ENCODE measurements at places on chromosomes 12 and 14.

GRCh38 chr14:25237845-25238244 lies 187.9 kb upstream of the STXBP6 start:
- DNase-seq = no peak

DNA sequence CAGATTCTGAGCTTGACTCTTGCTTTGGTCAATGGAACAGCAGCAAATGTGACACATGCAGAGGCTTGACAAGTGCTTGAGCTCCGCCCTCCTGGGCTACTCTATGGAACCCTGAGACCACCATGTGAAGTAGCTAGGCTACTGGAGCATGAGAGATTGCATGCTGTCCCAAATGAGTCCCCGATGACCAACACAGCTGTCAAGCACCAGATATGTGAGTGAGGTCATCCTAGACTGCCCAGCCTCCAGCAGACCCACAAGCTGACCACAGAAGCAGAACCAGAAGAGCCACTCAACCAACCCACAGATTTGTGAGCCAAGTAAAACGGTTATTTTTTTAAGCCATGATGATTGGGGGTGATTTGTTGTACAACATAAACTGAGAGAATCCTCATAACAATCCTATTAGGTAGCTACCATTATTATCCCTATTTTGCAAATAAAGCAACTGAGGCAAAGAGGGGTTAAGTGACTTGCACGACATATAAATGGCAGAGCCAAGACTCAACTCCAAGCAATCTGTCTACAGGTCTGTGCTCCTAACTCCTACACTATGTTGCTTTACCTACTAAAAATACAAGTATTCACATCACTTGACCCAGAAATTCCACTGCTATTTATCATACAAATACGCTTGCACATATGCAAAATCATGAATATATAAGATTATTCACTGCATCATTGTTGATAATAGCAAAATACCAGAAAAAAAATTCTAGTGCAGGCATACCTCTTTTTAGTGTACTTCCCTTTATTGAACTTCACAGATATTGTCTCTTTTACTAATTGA lies 136.2 kb downstream of the NDUFA12 start:
- DNase-seq = no peak

DNA sequence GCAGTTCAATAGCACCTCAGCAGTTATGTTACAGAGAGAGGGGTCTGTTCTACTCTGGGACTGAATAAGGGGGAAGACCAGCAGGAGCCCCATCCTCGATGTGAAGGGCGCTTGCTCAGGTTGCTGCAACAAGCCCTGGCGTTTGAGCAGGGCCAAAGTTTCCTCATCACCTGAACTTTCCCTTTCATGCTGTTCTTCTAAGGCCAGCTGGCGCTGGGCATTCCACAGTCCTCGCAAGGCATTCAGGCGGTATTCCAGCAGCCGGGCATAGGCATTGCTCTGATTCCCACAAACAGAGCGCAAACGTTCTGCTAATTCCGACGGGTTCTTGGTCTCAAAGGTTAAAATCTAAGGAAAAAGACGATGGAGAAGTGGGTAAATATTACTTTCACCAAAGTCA lies 62.8 kb downstream of the HECTD4 start:
- DNase-seq = no peak

GRCh38 chr14:65277580-65278270 lies 134.8 kb upstream of the FUT8 start:
- no peak for DNase-seq

DNA sequence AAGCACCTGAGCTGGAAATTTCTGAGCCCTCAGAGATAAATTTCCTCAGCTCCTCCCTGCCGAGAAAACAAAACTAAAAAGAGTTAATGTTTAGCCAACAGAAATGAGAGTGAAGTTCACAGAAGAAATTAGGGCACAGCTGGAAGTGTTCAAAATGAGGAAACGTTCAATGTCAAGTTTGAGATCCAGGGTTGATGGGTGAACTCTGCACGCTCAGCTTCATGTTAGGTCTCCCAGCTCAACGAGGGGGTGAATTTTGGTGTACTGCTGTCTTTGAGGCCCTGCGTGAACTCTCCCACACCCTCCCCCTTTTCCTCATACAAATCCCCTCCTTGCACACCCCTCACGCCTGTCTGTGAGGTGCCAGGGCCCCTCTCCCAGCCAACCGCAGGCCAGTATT lies 13.3 kb upstream of the OAS3 start:
- no peak for DNase-seq

DNA sequence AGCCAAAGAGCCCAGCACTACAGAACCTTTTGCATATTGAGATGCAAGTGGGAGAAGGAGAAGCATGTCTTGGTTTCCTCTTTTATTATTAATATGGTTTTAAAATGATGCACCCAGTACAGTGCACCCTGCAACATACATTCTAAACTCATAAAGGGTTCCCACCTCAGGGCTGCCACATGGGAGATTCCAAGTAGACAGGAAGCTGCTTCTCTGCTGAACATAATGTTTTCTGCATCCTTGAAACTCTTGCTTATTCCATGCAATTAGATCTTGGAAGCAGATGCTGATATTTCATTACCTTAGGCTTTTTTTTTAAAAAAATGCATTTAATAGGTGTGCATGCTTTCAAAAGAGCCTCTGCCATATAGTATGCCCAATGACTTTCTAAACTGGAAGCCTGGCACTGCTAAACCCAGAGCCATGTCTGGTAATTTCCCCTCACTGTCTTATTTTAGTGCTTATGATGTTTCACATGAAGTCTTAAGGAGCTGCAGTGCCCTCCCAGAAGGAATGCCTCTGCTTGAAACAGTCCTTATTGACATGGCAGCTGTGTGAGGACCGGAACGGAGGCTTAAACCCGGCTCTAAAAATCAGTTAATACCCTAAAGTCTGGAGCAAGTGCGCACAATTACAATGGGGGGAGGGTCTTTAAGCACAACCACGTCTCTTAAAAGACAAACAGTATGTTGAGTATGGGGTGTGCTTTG lies 2.0 kb upstream of the SIX1 start:
- DNase-seq = no peak

- no peak for DNase-seq
Measured at GRCh38 chr12:54439521-54440255, 20.6 kb upstream of the ITGA5 start.

- no peak for DNase-seq
Measured at GRCh38 chr12:51744235-51744634, 104.3 kb downstream of the FIGNL2 start.

DNA sequence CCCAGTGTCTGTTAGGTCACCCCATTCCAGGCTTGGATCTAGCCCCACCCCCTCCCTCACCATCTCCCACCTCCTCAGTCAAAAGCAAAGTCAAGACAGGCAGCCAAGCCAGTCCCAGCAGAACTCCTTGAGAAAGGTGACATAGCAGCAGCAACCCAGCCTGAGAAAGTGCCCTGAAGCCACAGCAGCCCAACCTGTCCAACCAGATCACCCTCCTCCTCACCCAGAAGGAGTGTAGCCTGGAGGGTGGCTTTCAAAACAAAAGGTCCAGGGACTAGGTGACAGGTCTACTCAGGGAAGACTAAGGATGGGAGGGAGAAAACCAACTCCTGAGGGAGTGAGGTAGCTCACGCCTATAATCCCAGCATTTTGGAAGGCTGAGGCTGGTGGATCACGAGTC lies 5.2 kb downstream of the RAB15 start:
- no peak for DNase-seq

DNA sequence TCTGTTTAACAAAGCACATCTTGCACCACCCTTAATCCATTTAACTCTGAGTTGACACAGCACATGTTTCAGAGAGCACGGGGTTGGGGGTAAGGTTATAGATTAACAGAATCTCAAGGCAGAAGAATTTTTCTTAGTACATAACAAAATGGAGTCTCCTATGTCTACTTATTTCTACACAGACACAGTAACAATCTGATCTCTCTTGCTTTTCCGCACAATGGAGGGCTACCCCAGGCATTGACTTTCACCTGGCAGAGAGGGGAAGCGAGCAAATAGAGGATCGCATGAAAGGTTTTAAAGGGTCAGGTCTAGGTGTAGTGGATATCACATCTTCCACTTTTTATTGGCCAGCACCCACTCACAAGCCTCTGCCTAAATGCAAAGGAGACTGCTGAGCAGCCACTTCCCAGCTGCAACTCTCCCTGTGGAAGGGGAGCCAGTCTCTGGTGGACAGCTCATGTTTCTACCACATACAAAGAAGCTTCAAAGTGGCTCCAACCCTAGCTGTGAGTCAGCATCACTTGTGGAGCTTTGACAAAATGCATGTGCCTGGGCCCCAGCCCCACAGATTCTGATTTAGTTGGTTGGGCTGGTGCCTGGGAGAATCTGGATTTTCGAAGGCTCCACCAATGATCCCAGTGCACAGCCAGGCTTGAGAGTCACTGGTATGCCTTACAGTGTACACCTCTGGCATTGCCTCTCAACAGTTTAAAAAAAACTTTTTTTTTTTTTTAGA lies 7.2 kb upstream of the FNTB start:
- no peak for DNase-seq

- DNase-seq = no peak
Measured at GRCh38 chr12:130813436-130813835, 25.6 kb downstream of the STX2 start.

DNA sequence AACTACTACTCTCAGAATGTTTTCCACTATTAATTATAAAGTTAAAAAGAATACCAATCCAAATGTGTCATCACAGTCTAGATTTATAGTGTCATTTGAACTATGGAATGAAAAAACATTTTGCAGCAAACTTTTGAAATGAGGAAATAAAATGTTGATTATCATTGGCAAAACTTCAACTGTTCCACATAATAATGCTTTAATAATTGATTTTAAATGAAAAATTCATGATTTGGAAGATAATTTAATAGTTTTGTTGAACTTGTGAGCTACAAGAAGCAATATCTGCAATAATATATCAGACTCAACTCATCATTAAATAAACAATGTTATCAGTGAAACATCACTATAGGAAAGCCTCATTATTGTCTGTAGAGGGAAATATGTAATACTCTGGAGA lies 48.2 kb upstream of the DCN start:
- no peak for DNase-seq

DNA sequence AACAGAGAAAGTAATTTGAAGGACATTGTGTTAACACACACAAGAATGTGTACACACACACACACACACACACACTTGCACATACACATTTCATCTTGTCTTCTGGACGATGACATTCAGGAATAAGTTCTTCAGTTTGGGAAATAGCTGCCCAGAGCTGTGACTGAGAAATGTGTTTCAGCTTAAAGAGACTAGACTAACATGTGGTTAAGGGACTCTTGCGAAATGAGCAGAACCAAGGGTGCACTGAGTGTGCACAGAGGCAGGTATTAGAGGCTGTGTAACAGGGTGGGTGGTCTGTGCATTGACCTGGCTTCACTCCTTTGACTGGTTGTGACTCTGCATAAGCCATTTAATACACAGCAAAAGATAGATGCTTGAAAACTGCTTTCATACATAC lies 29.4 kb upstream of the KCNA5 start:
- DNase-seq = no peak

- no peak for DNase-seq
Measured at GRCh38 chr12:1977109-1977508, 27.1 kb downstream of the DCP1B start.

DNA sequence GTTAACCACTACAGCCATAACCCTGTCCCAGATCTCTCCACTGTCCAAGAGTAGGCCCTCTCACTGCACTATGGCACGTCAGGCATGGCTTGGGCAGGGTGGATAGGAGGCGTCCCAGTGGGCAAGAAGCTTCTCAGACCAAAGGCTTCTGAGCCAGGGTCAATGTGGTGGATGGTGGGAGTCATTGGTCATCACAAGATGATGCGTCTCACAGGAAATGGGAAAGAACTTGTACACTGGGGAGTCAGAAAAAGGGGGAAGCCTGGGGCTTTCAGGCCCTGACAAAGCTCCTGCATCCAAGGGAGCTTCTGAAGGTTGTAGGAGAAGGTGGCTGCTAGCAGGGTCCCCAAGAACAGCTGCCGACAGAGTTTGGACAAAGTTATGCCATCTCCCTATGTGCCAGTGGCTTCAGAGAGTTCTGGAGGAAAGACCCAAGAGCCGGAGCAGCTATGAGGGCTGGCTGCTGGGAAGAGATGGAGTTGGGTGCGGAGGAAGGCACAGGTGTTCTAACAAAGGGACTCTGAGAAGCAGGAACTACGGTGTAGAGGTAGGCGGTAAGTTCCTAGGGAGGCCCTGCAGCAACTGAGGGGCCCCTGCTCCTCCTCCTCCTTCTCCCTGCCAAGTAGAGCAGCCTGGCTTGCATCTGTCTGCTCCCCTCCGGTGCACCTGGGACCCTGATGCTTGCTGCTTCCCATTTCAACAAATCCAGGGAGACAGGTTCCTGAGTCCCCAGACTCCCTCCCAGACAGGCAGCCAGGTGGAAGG lies 81.1 kb downstream of the ARL6IP4 start:
- no peak for DNase-seq

DNA sequence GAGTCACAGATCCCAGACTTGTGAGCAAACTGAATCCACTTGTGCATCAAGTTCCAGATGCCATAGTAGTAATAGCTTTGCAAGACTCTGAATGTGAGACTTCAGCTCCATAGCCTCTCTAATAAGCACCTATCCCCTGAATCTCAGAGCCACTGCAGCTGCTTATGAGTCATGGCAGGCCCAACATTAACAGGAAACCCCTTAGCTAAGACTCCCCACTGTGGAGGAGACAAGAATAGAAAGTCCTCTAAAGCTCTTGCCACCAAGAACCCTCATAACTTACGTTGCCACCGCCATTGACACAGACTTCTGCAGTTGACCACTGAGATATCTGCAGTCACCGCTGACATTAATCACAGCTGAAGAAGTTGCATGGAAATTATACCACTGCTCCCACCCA lies 62.9 kb upstream of the PDE3A start:
- DNase-seq = no peak

- no peak for DNase-seq
Measured at GRCh38 chr14:101474563-101475455, 86.5 kb upstream of the DIO3 start.

DNA sequence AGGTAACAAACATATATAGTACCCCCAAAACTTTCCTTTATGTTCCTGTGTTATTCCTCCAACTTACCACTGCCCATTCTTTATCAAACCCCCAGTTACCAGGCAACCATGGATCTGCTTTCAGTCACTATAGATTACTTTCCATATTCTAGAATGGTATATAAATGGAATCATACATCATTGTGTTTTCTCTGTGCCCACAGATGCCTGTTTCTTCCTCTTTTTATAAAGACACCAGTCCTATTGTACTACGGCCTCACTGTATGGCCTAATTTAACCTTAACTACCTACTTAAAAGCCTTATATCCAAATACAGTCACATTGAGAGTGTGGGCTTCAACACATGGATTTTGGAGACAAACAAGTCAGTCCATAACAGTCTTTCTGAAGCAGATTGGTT lies 2.6 kb downstream of the TAS2R14 start:
- DNase-seq = no peak

DNA sequence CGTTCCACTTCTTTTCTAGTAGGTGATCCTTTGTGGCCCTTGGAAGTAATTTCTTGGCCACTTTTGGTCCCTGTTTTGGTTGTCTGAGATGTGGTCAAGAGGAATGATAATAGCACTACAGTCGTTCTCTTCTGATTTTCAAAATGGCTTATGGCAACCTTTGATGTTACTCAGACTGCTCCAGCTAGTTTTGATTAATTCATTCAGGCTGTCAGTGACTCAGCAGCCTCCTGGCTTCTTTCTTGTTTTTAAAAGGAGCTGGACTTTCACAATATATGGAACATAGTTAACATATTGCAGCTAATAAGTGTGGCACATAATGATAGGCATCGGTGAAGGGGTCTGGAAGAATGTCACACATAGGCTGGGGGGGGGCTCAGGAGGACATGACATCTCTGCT lies 47.3 kb downstream of the WDR20 start:
- peak; percentile 57 for DNase-seq
